ENCODE measurements at places on chromosomes 5 and 9. TPM values are rescaled to one million over a fixed set of nuclear protein-coding genes. Genes with fewer than 3 reads are reported as not detected.

- no peaks in the 10 kb centered on the region for H3K27me3 ChIP-seq
- no peak overlapping the region for H3K4me3 ChIP-seq
- H3K36me3 ChIP-seq = no peaks in the 10 kb centered on the region
- no peak overlapping the region for H3K27ac ChIP-seq
- DNase-seq = no peak
- H3K4me1 ChIP-seq = no peaks in the 10 kb centered on the region
Observed at GRCh38 chr5:86465052-86465838, 152.5 kb upstream of the COX7C start.

GRCh38 chr5:15538516-15538915 lies 38.5 kb downstream of the FBXL7 start:
- no peak for DNase-seq
- H3K27me3 ChIP-seq = no peaks in the 10 kb centered on the region
- no peaks in the 10 kb centered on the region for H3K36me3 ChIP-seq
- H3K4me1 ChIP-seq = no peaks in the 10 kb centered on the region

DNA sequence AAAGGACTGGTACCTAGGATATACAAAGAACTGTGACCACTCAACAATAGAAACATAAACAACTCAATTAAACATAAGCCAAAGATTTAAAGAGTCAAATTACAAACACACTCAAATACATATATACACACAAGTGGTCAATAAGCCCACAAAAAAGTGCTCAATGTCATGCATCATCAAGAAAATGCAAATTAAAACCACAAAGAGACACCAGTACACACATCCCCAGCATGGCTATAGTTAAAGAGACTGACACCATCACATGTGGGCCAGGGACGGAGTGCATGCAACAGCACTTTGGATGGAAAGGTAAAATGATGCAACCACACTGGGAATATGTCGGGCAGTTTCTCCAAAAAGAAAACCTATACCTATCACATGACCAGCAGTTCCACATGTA lies 89.7 kb downstream of the CAAP1 start:
- H3K27me3 ChIP-seq = no peaks in the 10 kb centered on the region
- no peaks in the 10 kb centered on the region for H3K36me3 ChIP-seq
- no peaks in the 10 kb centered on the region for H3K4me1 ChIP-seq
- no peak overlapping the region for H3K27ac ChIP-seq
- H3K4me3 ChIP-seq = no peak overlapping the region

Gene OMD
- total RNA-seq = not detected

Gene C5orf34
- 5.3 TPM for total RNA-seq

Gene CARD9
- total RNA-seq = 7.2 TPM

Gene SLC25A2
- 0.20 TPM for total RNA-seq
